BE2C (cell line): ENCODE measurements at places on chromosomes 11 and 22.
A peak's percentile ranks its signal among the peaks of the same experiment; 100 is the strongest.

- no peak for DNase-seq
Measured at GRCh38 chr22:23225724-23226496, 45.6 kb downstream of the BCR start.

- peak; percentile 30 for DNase-seq
Measured at GRCh38 chr11:40722179-40722795, 737.2 kb downstream of the LRRC4C start.

GRCh38 chr11:69493931-69494821 lies 12.7 kb downstream of the LINC01488 start:
- DNase-seq = no peak

DNA sequence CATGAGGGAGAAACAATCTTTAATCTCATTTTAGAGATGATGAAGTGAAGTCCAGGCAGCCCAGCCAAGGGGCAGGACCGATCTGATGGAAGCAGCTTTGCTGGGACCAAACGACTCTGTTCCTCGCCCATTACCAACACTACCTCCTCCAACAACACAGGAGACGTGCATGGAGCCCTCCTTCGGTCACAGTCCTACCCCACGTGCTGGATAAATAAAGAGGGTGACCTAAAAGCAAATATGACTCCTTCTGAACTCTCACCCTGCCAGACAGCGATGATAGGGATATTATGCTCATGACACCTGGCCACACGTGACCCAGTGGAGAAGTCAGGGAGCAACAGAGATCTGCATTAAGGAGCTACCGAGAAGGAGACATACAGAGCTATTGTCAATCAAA lies 26.0 kb downstream of the SCGB1A1 start:
- DNase-seq = no peak

DNA sequence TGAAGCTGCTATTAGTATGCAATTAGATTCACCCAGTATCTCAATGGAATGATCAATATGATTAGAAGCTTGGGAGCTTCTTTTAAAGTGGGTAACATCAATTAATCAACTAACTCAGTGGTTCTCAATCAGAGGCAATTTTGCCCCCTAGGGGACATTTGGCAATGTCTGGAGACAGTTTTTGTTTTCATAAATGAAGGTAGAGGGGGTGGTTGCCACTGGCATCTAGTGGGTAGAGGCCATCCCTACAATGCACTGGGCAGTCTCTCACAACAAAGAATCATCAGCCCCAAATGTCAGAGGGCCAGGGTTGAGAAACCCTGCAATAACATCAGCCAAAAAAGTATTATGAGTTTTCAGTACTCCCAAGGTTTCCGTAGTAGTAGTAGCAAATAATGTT lies 5.9 kb upstream of the AMOTL1 start:
- DNase-seq = peak; percentile 49

DNA sequence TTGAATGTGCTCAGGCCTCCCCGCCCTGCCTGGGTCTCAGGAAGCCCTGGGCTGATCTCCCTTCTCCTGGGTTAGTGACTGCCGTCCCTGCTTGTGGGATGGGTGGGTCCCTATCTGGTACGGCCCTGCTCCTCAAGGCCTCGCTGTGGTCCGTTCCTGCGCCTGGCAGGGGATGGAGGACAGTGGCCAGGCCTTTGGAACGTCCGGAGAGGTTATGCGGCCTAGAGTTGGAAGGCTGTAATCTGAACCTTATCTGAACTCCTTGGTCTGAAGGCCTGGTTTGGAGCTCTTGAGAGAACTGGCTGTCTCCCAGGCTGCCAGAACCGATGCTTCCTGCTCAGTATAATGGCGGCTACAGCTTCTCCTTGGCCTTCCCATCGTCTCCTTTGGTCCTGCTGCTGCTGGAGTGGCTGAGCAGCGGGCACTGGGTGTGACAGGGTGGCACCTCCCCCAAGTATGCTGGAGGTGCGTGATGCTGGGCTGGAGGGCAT lies 72.8 kb downstream of the FLI1 start:
- no peak for DNase-seq

- DNase-seq = no peak
Measured at GRCh38 chr11:41612415-41612814, 153.0 kb upstream of the LRRC4C start.

DNA sequence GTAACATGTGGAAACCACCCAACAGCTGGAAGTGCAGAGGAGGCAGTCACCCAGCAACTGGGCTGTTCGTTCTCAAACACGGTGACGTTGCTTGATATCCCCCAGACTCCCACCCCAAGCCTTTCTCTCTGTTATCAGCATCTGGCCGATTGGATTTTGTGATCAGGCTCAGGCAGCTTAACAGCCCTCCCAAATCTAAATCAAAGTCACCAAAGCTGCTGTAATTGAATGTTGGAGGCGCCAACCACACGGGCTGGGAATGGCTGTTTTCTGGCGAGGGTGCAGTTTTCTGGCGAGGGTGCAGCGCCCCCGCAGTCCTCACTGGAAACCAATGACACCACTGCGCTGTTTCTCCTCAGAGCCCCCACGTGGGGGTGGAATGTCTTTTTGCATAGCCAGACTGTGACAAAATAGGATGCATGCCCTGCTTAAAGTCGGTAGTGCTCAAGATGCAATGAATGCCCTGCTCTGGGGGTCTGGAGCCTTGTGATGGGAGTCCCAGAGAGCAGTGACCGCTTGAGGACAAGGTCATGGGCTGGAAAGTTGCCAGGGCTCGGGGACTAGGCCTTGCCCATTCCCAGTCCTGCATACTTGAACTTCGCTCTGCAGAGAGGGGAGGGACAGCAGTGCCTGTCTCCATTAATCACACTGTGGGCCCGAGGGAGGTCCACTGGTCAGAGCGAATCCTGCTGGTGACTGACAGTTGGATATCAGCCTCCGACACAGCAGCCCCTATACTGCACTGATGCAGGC lies 105.3 kb downstream of the MORC2 start:
- no peak for DNase-seq

- no peak for DNase-seq
Measured at GRCh38 chr11:8722809-8723208, 40.2 kb downstream of the RPL27A start.

DNA sequence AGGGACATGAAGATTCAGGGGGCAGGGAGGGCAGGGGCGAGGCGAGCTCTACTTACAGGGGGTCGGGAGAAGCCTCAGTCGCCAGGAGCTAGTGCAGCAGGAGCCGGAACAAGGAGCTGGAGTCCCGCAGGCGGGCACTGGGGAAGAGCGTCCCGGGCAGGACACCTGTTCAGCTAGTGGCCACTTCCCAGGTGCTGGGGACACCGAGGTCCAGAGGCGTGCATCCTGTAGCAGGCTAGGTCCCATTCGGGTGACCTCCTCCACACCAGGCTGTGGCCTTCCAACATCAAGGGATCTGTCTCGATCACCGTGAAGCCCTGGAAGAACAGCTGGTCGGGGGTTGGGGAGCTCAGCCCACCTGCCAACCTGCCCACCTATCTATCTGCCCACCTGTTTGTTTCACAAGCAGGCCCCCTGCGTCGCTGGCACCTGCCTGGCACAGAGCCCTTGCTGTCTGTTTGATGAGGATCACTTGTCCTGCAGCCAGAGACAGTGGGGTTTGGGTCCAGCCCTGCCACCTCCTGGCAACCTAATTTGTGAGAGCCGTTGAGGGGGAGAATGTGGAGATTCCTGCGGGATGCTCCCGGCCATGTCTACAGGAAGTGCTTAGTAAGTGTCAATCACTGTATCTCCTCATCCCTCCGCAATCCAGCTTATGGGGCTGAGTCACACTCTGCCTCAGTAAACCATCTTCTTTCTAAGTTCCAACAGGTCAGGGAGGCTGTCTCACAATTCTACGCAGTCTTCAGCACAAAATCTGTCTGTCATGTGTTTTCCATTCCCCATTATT lies 940.9 kb downstream of the BRD1 start:
- DNase-seq = no peak

DNA sequence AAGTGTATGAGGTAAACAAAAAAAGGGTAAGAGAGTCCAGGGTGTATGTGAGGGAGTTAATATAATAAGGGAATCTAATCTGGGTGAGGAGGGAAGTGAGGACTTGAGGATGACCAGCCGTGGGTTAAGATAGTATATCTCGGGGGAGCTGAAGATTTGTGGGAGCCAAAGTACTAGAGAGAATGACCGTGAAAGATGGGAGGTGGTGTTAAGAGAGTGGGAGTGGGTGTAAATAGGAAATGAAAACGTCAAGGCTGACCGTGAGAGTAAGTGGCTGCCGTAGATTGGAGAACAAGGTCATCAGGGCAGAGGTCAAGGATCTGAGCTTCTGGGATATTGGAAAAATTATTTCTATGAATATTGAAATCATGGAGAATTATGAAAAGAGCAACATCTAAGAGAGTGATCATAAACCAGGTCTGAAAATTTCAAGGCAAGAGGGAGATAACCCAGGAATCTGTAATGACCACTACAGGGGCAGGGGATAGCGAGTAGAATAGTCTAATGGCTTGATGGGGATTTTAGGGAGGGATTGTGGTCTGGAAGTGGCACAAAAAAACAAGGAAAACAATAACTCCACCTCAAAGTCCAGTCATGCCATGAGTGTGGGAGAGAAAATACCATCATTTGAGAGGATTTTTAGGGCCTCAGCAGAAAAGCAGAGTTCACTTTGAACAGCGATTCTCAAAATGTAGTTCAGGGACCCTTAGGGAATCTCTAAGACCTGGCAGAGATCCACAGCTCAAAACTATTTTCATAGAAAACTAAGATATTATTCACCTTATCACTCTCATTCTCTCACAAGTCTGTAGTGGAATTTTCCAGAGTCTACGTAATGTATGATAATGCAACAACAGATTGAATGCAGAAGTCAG lies 72.0 kb downstream of the PRR5L start:
- no peak for DNase-seq

DNA sequence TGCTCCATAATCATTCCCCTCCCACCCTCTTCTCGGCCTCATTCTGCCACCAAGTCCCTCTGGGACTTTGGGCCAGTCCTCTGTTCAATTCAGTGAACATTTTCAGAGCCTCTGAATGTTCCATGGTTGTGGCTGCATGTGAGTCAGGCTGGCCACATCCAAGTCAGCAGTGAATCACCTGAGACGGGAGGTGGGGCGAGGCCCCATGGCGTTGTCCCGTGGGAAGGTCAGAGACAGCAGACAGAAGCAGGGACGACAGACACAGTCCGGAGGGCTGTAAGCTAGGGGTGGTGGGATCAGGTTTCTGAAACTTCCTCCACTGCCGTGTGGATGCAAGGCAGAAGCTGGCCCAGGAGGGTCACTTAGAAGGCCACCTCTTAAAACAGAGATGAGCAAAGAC lies 324.8 kb downstream of the MN1 start:
- DNase-seq = no peak

DNA sequence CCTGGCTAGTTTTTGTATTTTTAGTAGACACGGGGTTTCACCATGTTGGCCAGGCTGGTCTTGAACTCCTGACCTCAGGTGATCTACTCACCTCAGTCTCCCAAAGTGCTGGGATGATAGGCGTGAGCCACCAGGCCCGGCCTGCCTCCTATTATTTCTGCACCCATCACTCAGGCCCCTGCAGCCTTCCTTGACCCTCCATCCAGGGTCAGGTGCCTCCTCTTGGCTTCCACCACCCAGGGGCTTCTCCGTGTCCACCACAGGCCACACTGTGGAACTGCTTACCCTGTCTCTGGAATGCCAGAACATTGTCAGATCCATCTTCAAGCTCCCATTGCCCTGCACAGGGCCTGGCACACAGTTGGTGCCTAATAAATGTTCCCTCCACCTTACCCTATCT lies 75.4 kb upstream of the RTL6 start:
- no peak for DNase-seq

DNA sequence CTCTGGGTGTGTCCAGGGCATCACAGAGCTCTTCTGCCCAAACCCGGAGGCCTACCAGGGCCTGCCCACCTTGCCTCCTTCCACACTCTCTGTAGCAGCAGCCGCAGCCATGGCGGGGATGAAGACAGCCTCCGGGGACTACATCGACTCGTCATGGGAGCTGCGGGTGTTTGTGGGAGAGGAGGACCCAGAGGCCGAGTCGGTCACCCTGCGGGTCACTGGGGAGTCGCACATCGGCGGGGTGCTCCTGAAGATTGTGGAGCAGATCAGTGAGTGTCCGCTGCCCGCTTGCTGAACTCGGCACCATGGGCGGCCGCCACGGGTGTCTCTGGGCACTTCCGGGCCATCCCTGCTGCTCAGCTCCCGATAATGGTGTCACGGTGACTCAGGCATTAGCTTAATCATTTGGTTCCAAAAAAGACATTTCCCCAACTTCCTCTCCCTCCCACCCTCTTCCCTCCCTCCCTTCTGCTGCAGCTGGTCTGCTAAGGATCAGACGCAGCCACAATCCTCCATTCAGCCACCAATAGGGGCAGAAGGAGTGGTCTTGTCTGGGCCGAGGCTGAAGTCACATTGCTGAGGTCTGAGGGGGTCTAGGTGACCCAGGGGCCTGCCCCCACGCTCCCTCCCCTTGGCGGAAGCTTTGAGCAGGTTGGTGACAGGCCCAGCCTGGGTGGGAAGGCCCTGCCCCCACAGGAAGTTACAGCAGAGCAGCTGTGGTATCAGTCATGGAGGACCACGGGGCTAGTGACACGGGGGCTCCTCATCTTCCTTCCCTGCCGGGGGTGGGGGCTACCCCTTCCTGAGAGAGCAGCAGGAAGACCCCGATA lies 950 bp downstream of the FERMT3 start:
- peak; percentile 25 for DNase-seq

- peak; percentile 56 for DNase-seq
Measured at GRCh38 chr11:19311308-19312030, 70.7 kb upstream of the E2F8 start.

- DNase-seq = no peak
Measured at GRCh38 chr22:33028234-33028633, 29.9 kb downstream of the SYN3 start.

DNA sequence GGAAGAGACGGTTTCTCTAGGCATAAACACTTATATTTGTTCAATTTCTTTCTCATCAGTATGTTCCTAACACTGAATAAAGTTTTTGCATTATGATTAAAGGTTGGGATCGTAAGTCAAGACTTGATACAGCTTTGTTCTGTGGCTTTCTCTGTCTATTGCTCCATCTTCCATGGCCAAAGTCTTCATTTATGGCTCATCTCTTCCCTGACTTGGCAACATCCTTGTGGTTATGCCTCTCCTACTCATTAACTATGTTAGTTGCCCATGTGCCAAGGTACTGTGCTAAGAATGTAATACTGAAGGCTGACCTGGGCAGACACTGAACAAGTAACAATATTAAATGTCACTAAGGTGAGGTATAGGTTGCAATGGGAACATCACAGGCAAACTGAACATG lies 1.6 kb upstream of the ACCSL start:
- no peak for DNase-seq
